ENCODE measurements at places on chromosomes 3 and 15. TPM values are rescaled to one million over a fixed set of nuclear protein-coding genes. Genes with fewer than 3 reads are reported as not detected.

- H3K4me1 ChIP-seq = peaks cover 8% of the 10 kb centered on the region
- H3K36me3 ChIP-seq = no peaks in the 10 kb centered on the region
- H3K27ac ChIP-seq = no peak overlapping the region
- H3K27me3 ChIP-seq = no peaks in the 10 kb centered on the region
These were observed 53.0 kb upstream of the CA12 start for GRCh38 chr15:63434576-63435186.

GRCh38 chr3:182787302-182788036, 5.8 kb upstream of the ATP11B start:
- H3K4me3 ChIP-seq = no peak overlapping the region
- no peaks in the 10 kb centered on the region for H3K36me3 ChIP-seq

Gene KNG1
- total RNA-seq = not detected

GRCh38 chr3:111112913-111113312, 41.3 kb downstream of the NECTIN3 start:
- no peak for DNase-seq
- H3K4me3 ChIP-seq = no peak overlapping the region
- H3K36me3 ChIP-seq = no peaks in the 10 kb centered on the region
- H3K4me1 ChIP-seq = no peaks in the 10 kb centered on the region

GRCh38 chr15:35243758-35244157, 158.7 kb upstream of the NANOGP8 start:
- no peak overlapping the region for H3K4me3 ChIP-seq
- no peaks in the 10 kb centered on the region for H3K4me1 ChIP-seq
- H3K36me3 ChIP-seq = no peaks in the 10 kb centered on the region
- H3K27ac ChIP-seq = no peak overlapping the region

Gene PLA2G4D
- not detected for total RNA-seq

GRCh38 chr3:23575697-23576096, 230.1 kb upstream of the UBE2E1 start:
- H3K36me3 ChIP-seq = no peaks in the 10 kb centered on the region
- no peak overlapping the region for H3K27ac ChIP-seq
- H3K4me1 ChIP-seq = no peaks in the 10 kb centered on the region

DNA sequence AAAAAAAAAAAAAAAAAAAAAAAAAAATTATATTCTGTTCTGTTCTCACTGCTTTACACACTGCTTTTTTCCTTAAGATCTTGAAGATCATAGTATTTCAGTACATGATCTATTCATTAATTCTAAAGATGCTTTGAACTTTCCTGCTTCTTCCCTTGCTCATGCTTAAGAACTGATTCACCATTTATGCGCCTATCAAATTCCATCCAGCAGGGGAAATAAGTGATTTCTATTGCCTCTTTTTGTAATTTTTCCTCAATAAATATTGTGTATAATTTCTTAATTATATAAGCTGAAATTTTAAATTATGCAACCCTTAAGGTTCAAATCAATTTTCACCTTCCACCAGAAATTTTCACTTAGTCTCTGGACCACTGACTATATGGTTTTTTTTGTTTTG, 10.6 kb downstream of the DENND6A start:
- no peak overlapping the region for H3K4me3 ChIP-seq
- no peak for DNase-seq
- no peaks in the 10 kb centered on the region for H3K27me3 ChIP-seq
- no peaks in the 10 kb centered on the region for H3K36me3 ChIP-seq
- no peak overlapping the region for H3K27ac ChIP-seq
- H3K4me1 ChIP-seq = no peaks in the 10 kb centered on the region

Gene SCAANT1
- not detected for total RNA-seq

Gene TMEM202
- total RNA-seq = not detected

- H3K27ac ChIP-seq = no peak overlapping the region
- no peak overlapping the region for H3K4me3 ChIP-seq
- no peaks in the 10 kb centered on the region for H3K27me3 ChIP-seq
- DNase-seq = no peak
- H3K4me1 ChIP-seq = peaks cover 2% of the 10 kb centered on the region
These were observed 51.9 kb downstream of the TBL1XR1 start for GRCh38 chr3:177145381-177145780.

- no peaks in the 10 kb centered on the region for H3K4me1 ChIP-seq
- H3K4me3 ChIP-seq = peak overlapping the region; percentile 96
- H3K27me3 ChIP-seq = no peaks in the 10 kb centered on the region
These were observed 3.6 kb downstream of the RNF168 start for GRCh38 chr3:196499807-196500524.

GRCh38 chr15:27845535-27846369, 253.4 kb downstream of the OCA2 start:
- H3K27me3 ChIP-seq = no peaks in the 10 kb centered on the region
- no peak overlapping the region for H3K4me3 ChIP-seq
- H3K4me1 ChIP-seq = no peaks in the 10 kb centered on the region
- no peaks in the 10 kb centered on the region for H3K36me3 ChIP-seq
- no peak overlapping the region for H3K27ac ChIP-seq

Gene LTK
- total RNA-seq = 0.29 TPM

- no peaks in the 10 kb centered on the region for H3K27me3 ChIP-seq
- peak overlapping the region; percentile 80 for H3K27ac ChIP-seq
- no peaks in the 10 kb centered on the region for H3K36me3 ChIP-seq
- H3K4me1 ChIP-seq = peaks cover 12% of the 10 kb centered on the region
These were observed 81.3 kb downstream of the VGLL4 start for GRCh38 chr3:11562277-11562881.

Gene GRK7
- 0.15 TPM for total RNA-seq

GRCh38 chr3:171248426-171249111, 211.6 kb downstream of the TNIK start:
- H3K4me3 ChIP-seq = no peak overlapping the region
- no peaks in the 10 kb centered on the region for H3K27me3 ChIP-seq
- no peak for DNase-seq
- H3K36me3 ChIP-seq = no peaks in the 10 kb centered on the region

- H3K27ac ChIP-seq = no peak overlapping the region
- no peaks in the 10 kb centered on the region for H3K4me1 ChIP-seq
- peaks cover 48% of the 10 kb centered on the region for H3K27me3 ChIP-seq
- no peak overlapping the region for H3K4me3 ChIP-seq
- H3K36me3 ChIP-seq = no peaks in the 10 kb centered on the region
- DNase-seq = no peak
These were observed 26.9 kb upstream of the LINGO1 start for GRCh38 chr15:77659350-77660321.

DNA sequence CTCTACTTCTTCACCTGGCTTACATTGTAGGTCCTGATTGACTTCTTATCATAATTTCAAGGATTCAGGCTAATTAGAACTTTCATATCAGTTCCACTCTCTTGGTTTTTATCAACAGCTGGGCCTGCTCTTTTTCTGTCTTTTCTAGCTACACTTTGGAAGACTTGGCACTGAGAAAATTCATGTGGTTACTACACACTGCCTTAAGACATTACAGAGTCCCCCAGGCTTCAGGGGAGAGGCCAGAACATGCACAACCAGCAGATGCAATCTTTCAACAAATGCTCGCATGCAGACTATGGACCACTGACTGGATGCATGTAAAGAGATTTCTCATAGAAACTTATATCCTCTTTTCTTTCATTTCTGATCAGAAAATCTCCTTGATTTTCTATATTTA, 423.5 kb downstream of the TUSC7 start:
- H3K4me3 ChIP-seq = no peak overlapping the region
- no peak for DNase-seq
- no peaks in the 10 kb centered on the region for H3K27me3 ChIP-seq
- H3K4me1 ChIP-seq = no peaks in the 10 kb centered on the region

Gene SENP5
- 40.5 TPM for total RNA-seq

GRCh38 chr3:16132190-16132589, 42.3 kb upstream of the GALNT15 start:
- no peak overlapping the region for H3K4me3 ChIP-seq
- H3K27ac ChIP-seq = peak overlapping the region; percentile 43
- peaks cover 5% of the 10 kb centered on the region for H3K4me1 ChIP-seq
- no peak for DNase-seq
- H3K36me3 ChIP-seq = no peaks in the 10 kb centered on the region

Gene B3GALNT1
- 10.8 TPM for total RNA-seq

Gene STAB1
- total RNA-seq = 149 TPM

DNA sequence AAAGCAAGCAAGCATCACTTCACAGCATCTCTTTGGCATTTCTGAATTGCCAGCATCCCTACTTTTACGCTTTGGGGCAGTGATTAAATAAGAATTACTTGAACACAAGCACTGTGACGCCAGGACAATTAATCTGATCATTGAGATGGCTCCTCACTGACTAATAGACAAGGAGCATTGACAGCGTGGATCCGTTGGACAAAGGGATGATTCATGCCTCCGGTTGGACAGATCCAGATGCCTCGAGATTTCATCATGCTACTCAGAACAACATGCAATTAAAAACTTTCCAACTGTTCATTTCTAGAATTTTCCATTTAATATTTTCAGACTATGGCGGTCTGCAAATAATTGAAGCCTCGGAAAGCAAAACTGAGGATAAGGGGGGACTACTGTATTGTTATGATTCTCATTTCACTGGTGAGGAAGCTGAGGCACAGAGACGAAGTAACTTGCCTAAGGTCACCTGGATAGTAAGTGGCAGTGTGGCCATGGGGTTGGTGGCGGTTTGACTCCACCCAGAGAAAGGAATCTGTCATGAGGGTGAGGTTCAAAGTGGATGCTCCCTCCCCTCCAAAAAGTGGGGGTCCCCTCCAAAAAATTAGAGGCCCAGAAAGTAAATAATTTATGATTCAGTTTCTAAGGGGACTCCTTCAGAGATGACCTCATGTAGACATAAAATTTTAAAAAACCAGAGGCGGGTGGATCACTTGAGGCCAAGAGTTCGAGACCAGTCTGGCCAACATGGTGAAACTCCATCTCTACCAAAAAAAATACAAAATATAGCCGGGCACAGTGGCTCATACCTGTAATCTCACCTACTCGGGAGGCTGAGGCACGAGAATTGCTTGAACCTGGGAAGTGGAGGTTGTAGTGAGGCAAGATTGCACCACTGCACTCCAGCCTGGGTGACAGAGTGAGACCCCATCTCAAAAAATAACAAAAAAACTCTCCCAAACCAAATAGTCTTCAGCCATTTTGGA, 12.3 kb upstream of the PGPEP1L start:
- H3K4me3 ChIP-seq = no peak overlapping the region
- H3K36me3 ChIP-seq = no peaks in the 10 kb centered on the region
- no peak for DNase-seq
- H3K27ac ChIP-seq = no peak overlapping the region
- no peaks in the 10 kb centered on the region for H3K4me1 ChIP-seq
- H3K27me3 ChIP-seq = no peaks in the 10 kb centered on the region

DNA sequence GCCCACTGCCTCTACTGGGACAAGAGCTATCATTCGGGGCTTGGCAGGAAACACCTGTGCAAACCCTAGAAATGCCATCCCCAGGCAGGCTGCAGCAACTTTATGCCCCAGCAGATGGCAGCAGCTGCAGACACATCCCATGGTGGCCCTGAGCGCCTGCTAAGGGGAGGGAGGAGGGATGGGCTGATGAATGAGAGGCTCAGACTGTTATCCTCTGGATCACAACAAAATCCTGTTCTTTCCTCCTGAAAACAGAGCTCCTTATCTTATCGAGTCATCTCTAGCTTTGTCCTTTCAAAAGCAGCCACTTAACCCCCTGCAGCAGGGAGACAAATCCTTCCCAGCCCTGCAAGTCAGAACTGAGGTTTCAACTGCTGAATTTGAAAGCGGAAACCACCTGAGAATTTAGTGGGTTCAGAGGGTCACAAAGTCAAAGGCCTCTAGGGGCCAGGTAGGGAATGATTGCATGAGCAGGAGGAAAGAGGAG, 90.6 kb upstream of the PROK2 start:
- no peaks in the 10 kb centered on the region for H3K36me3 ChIP-seq
- no peak overlapping the region for H3K27ac ChIP-seq
- H3K4me3 ChIP-seq = no peak overlapping the region

Gene ROPN1
- 2.3 TPM for total RNA-seq

DNA sequence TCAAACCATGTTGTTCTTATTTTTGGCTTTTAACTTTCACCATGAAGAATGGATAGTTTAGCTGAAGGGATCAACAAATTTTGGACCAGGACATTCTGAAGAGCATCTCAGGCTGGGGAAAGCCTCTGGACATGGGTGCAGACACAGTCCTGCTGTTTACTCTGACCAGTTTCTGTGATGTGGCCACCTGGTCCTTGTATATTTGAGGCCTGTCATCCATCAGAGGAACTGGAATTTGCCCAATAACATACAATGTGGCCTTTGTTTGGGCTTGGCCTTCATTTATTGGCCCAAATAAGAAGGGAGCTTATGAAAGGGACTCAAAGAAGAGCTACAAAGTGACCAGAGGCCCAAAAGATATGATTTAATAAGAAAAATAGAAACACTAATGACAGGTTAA, 127.9 kb downstream of the MYRIP start:
- no peak overlapping the region for H3K27ac ChIP-seq
- no peaks in the 10 kb centered on the region for H3K4me1 ChIP-seq
- DNase-seq = no peak

Gene TRIM71
- under 0.01 TPM for total RNA-seq

DNA sequence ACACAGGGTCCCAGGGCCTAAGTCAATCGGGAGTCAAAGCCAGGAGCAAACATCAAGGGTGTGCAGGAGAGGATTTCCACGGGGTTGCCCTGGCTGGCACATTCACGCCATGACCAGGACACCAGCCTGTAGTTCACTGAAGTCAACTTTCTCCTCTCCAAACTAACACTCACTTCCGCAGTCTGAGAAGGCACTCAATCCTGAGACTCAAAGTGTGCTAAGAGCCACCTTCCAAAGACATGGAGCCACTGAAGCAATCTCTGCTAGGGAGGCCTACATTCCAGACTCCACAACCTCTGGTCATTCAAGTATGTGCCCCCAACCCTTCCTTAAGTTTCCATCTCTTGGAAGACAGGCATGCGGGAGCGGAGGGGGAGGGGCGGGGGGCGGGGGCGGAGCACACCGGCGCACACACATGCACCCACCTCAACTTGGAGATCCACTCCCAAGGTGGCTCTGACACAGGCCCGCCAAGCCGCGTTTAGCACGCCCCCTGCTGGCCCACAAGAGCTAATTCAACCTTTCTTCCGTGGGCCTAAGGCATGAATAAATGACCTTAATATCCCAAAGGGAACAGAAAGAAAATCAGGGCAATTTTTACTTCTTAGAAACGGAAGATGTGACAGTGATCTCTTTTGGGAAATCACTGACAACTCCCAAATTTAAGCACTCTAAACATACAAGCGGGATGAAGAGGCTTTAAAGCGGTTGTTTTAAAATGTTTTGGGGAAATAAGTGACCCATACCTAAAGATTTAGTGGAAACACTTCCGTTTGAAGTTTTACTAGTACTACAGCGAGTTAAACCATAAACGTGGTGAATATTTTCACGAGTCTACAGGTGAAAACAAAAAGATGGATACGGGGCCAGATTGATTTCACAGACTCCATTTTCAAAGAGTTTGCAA, 162.5 kb upstream of the CHRNA7 start:
- no peak overlapping the region for H3K4me3 ChIP-seq
- no peaks in the 10 kb centered on the region for H3K4me1 ChIP-seq
- no peak overlapping the region for H3K27ac ChIP-seq
- no peaks in the 10 kb centered on the region for H3K36me3 ChIP-seq
- no peaks in the 10 kb centered on the region for H3K27me3 ChIP-seq
- no peak for DNase-seq

Data from breast epithelium (tissue), 4 donors.